ENCODE measurements at places on chromosomes 3 and 15.
A peak's percentile ranks its signal among the peaks of the same experiment; 100 is the strongest.

GRCh38 chr3:93973131-93974126 is at the start of gene PROS1:
PROS1 (minus strand) TSS chr3:93973896; CDS start chr3:93973749, 147 bp downstream.
- H3K27ac ChIP-seq: peak within 1 kb of the TSS; percentile 87
- peak within 1 kb of the TSS; percentile 86 for H3K4me3 ChIP-seq
- DNase-seq: peak; percentile 44
- no peaks in the 10 kb centered on the region for H3K27me3 ChIP-seq

DNA sequence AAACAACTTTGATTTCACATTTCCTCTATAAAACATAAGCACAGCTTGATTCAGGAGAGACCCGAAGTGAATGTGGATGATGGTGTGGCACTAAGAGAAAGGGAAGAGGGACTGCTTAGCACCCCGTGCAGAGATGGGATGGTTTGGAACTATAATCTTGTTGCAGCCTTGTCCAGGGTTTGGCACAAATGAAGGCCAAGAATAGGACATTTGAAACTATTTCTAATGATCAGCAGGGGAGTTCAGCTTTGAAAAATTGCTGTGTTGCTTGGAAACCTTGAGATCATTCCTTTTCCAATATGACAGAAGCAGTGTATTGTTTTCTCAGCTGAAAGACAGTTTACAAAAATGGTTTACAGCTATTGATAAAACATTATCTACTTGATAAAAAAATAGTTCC is 49.7 kb downstream of the ASB7 start:
- no peak overlapping the region for H3K27ac ChIP-seq
- H3K4me3 ChIP-seq: no peak overlapping the region
- no peaks in the 10 kb centered on the region for H3K27me3 ChIP-seq
- H3K4me1 ChIP-seq: peaks cover 8% of the 10 kb centered on the region

DNA sequence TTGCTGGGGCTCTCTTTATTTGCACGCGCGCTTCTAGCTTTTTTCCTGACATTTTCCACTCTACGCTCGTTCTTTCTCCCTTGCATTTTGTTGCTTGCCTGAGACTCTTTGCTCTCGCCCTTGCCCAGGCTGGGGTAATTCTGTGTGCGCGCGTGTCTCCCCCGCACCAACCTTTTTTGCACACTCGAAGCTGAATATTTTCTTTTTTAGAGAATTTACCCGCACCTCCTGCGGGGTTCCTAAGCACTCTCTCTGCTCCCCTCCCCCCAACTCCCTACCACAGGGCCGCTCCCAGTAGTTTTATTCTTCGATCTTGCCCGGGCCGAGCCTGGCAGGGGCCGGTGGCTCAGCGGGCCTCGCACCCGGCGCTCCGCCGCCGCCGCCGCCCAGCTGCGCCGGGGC is 732 bp downstream of the FAM43A start:
- peaks cover 10% of the 10 kb centered on the region for H3K27me3 ChIP-seq
- peak; percentile 15 for DNase-seq
- peaks cover 62% of the 10 kb centered on the region for H3K4me1 ChIP-seq
- peak overlapping the region; percentile 60 for H3K27ac ChIP-seq
- H3K36me3 ChIP-seq: peaks cover 7% of the 10 kb centered on the region
- H3K4me3 ChIP-seq: peak overlapping the region; percentile 94

DNA sequence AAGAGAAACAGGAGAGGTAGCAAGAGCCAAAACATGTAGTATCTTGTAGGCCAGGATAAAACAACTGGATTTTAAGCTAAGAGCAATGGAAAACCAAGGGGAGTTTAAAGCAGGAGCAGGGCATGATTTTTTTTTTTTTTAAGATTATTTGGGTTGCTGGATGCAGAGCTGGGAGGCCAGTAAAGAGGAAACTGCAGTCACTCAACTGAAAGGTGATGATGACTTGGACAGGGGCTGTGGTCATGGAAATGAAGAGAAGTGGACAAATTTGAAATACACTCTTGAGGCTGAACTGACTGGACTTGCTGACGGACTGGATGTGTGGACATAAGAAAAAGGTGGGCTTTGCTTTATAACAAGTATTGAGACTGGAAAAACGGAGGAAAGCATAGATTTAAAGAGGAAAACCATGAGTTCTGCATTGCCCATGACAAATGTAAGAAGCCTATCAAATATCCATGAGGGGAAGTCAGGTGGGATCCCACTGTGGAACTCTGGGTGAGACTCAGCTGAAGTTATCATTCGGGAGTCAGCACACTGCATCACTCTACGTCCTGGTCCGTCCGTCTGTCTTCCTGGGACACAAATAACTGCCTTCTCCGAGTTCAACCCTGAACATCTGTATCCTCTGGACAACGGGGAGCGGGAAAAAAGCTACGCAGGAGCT is 688 bp downstream of the XPC start:
- no peak for DNase-seq
- peaks cover 60% of the 10 kb centered on the region for H3K4me1 ChIP-seq
- peak overlapping the region; percentile 93 for H3K4me3 ChIP-seq

DNA sequence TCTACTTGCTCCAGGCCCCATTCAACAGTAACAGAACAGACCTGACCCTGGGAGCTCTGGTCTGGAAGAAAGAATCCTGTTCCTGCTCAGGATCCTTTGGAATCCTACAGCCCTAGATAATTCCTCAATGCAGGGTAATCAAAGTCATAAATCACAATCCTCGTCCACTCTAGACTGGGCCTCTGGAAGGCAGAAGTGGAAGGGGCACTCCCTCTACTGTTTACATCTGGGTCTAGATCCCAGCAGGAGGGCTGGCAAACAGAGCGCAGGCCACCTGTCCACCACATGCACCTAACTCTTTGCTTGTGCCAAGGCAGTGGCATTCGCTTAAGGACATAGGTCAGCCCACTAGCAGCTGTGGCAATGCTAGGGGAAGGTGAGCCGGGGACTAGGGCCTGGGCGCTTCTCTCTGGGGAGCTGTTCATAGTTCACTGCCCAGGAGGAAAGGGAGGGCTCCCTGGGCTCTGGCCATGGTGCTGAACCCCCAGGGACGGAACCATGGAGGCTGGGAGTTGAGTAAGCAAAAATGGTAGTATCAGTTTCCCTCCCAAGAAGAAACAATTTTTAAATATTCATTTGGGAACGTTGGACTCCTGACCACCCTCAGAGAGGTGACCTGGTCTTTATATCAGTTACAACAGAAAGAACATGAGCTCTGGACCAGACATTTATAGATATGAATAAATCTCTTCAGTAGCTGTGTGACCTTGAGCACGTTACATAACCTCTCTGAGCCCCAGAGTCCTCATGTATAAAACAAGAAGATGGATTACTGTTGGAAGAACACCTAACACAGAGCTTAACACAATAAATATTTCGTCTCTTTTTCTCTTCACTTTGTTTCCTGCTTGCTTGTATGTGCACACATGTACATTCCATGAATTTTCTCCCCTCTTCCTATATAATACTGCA is 90.2 kb downstream of the NTRK3 start:
- H3K4me3 ChIP-seq: no peak overlapping the region
- H3K27me3 ChIP-seq: no peaks in the 10 kb centered on the region
- no peaks in the 10 kb centered on the region for H3K4me1 ChIP-seq
- no peaks in the 10 kb centered on the region for H3K36me3 ChIP-seq
- no peak for DNase-seq

DNA sequence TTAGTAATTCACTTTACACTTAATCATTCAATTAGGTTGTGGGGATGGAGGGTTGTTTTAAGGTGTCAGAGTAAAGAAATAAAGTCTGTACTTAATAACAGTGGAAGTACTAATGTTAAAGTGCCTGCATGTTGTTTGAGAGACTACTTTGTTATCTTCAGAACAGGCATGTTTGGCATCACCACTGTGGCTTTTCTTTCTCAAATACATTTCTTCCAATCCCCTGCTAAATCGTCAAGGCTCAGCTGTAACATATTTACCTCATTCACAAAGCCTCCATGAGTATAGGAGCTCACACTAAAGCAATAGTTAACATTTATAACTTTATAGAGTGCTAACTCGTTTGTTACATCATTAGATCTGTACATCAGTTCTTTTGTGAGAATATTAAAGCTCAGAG is 2.6 kb downstream of the TIMMDC1 start:
- H3K36me3 ChIP-seq: peaks cover 14% of the 10 kb centered on the region
- DNase-seq: no peak
- H3K4me3 ChIP-seq: peak overlapping the region; percentile 97
- peak overlapping the region; percentile 22 for H3K27ac ChIP-seq
- peaks cover 32% of the 10 kb centered on the region for H3K4me1 ChIP-seq

Measured in HFFc6 (cell line).